ENCODE measurements at places on chromosomes 11 and 22. TPM values are rescaled to one million over a fixed set of nuclear protein-coding genes. Genes with fewer than 3 reads are reported as not detected.
A peak's percentile ranks its signal among the peaks of the same experiment; 100 is the strongest.

The TFIP11 gene
- polyA plus RNA-seq: 30.4 TPM

The SCGB1D2 gene
- polyA plus RNA-seq: not detected

The KLHL22 gene
- polyA plus RNA-seq: 20.5 TPM

GRCh38 chr22:43408009-43408408 lies 3.8 kb upstream of the MPPED1 start:
- no peak for DNase-seq

GRCh38 chr22:46367707-46368191 lies 32.2 kb downstream of the TRMU start:
- peak; percentile 78 for DNase-seq

DNA sequence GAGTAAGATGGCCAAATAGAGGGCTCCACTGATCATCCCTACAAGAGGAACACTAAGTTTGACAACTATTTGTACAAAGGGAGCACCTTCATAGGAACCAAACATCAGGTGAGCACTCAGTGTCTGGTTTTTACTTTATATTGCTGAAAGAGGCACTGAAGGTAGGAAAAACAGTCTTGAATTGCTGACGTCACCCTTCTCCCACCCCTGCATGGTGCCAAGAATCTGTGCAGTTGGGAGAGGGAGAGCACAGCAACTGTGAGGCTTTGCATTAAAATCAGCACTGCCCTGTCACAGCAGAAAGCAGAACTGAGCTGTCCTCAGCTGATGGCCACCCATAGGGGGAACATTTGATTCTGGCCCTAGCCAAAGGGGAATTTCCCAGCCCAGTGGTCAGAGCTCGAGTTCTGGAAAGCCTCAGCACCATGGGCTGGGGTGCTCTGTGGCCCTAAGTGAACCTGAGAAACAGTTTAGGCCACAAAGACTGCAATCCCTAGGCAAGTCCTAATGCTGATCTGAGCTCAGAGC lies 37.9 kb downstream of the PIWIL3 start:
- no peak for DNase-seq

DNA sequence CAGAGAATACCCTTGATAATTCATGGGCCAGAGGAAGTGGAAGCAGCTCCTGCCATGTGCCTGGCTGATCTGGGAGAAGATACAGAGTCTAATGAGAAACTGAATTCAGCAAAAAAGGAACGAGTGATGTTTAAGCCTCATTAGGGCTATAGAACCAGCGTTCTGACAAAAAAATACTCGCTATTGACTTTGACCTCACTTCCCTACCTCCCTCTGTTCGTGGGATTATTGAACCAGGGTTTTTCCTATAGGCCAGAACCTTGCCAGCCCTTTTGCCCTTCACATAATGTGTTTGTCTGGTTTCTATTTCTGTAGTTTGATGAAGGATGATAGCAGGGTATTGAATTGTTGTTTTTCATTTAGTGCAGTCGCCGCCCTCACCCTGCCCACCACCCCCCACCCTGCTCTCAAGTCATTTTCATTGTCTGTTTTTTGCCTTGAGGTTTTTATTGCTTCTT lies 7.6 kb upstream of the RBFOX2 start:
- no peak for DNase-seq

- DNase-seq: peak; percentile 35
Observed at GRCh38 chr22:35620624-35621251, 3.6 kb upstream of the MB start.

DNA sequence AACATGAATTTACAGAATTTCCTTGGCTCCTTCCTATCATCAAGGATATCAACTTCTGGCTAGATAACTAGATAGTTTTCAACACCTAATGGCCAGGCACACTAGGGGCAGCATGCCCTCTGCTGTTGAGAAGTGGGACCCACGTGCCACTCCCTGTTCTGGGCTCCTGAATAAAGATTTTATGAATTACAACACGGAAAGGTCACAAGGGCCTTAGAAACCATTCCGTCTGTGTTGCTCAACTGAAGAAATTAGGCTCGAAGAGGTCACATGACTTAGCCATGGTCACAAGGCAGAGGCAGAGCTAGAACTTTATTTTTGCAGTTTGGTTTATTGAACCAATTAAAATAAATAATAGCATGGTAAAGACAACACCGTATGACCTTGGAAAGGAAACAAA lies 36.0 kb downstream of the PRCP start:
- DNase-seq: peak; percentile 69

- DNase-seq: peak; percentile 83
Observed at GRCh38 chr11:130894322-130895025, 21.8 kb downstream of the SNX19 start.

GRCh38 chr11:2671748-2672147 lies 28.0 kb downstream of the KCNQ1OT1 start:
- DNase-seq: no peak

DNA sequence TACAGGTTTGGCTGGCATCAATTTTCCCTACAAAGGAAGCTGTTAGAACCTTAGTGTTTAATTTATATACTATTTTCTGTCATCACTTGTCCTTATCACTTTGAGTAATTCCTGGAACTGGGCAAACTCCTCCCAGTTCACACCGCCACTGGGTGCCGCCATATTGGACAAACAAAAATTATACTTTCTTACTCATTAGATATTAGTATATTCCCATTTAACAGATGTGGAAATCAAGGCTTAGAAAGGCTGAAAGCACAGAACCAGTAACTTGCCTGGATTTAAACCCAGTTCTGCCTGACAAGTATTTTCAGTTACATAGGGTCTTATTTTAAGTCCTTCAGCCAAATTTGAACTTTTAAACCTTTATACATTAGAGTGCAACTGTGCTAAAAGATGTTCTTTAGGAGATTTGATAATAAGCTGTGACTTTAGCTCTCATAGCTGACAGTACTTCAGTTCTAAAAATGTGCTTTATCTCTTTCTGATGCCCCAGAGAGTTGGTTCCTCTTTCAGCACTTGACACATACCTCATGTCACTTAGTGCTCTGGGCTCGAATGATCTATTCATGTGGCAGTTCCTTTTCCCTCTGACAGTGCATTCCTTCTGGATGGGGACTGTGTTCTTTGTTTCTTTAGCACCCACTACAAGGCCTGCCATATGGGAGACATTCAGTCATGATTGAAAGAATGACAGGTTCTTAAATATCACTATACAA lies 25.4 kb downstream of the COA4 start:
- no peak for DNase-seq
